ENCODE measurements at places on chromosomes 6 and 20.

- no peak for DNase-seq
- H3K27me3 ChIP-seq, result peaks cover 1% of the 10 kb centered on the region
- H3K4me1 ChIP-seq, result no peaks in the 10 kb centered on the region
- no peak within 1 kb of the TSS for H3K4me3 ChIP-seq
Observed at GRCh38 chr6:127900935-127901334, at the start of gene THEMIS. TSS of gene THEMIS (minus strand) at chr6:127901058. CDS start at chr6:127900932, 126 bp downstream.

DNA sequence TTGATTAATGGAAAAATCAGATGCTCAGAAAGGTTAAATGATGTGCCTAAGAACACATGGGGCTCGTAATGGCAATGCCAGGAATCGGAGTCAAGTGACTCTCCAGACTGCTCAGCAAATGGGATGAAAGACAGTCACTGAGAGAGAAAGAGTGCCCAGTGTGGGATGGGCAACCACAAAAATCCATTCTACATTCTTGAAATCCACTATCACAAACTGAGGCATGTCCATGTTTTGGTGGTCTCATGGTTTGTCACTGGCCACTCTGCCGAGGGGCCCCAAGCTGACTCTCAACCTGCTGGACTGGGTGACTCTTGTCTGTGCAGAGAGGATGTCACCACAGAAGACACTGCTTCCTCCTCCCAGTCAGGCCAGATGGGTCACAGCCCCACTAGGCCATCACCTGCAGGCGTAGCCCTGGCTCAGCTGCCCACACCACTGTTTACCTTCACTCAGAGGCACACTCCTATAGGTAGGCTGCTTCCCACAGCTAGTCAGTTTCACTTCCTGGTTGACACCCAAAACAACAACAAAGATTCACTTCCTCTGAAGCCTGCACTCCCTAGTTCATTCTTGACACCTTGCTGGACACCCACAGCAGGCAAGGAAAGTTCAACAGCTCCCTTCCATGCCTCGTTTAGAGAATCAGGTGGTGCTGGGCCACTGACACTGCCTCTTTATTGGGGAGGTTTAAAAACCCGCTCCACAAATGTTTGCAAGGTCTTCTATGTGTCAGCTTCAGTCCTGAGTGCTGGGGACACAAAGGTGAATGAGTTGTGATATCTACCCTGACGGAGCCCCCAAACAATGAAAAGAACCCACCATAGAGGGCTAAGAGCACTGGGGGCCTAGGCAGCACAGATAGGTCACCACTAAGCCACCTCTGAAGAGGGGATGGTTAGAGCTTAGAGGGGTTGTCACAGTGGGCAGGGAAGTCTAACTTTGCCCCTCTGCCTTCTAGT is 21.7 kb downstream of the MAP1LC3A start:
- peaks cover 28% of the 10 kb centered on the region for H3K4me1 ChIP-seq
- no peak overlapping the region for H3K4me3 ChIP-seq
- peak overlapping the region; percentile 59 for H3K27ac ChIP-seq
- no peak for DNase-seq
- H3K27me3 ChIP-seq, result no peaks in the 10 kb centered on the region

DNA sequence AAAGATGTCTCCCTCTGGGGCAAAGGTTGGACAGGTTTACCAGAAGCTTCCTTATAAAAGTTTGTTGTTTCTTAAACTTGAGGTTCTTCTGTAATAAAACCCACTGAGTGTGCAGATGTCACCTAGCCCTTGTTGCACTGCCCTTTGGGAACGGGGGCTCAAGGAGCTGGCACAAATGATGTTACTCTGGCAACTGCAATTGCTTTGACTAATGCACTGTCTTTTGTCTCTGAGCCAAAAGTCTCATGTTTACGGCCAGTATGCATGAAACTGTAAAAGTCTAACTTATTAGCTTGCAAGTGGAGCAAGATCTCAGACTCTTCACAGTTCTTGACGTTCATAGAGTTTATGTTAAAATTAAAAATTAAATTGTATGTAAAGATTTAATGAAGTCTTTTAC is 655.7 kb downstream of the EPHA7 start:
- no peaks in the 10 kb centered on the region for H3K36me3 ChIP-seq
- no peak for DNase-seq
- peaks cover 20% of the 10 kb centered on the region for H3K4me1 ChIP-seq
- H3K4me3 ChIP-seq, result no peak overlapping the region
- H3K27me3 ChIP-seq, result no peaks in the 10 kb centered on the region
- no peak overlapping the region for H3K27ac ChIP-seq

DNA sequence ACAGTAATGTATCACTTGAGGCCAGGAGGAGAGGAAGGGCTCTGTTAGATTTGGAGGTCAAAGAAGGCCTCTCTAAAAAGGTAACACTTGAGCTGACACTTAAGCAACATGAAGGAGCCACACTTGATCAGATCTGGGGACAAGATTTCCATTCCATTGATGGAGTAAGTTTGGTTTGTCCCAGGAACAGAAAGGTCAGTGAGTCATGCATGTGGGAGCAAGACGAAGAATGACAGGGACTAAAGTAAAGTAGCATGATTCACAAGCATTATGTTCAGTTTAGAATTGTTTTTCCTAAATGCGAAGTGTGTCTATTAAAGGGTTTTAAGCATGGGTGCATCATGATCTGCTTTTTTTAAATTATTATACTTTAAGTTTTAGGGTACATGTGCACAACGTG is 47.4 kb downstream of the COL21A1 start:
- H3K4me1 ChIP-seq, result peaks cover 12% of the 10 kb centered on the region
- peaks cover 13% of the 10 kb centered on the region for H3K36me3 ChIP-seq
- no peak overlapping the region for H3K4me3 ChIP-seq
- H3K27me3 ChIP-seq, result no peaks in the 10 kb centered on the region
- no peak overlapping the region for H3K27ac ChIP-seq
- no peak for DNase-seq

GRCh38 chr6:46216879-46217278 is 46.1 kb upstream of the ENPP5 start:
- no peak overlapping the region for H3K27ac ChIP-seq
- no peak for DNase-seq
- H3K4me3 ChIP-seq, result no peak overlapping the region
- no peaks in the 10 kb centered on the region for H3K27me3 ChIP-seq

GRCh38 chr20:63183422-63184146 is 32.3 kb downstream of the YTHDF1 start:
- H3K27ac ChIP-seq, result no peak overlapping the region
- H3K36me3 ChIP-seq, result no peaks in the 10 kb centered on the region
- no peak for DNase-seq
- H3K4me1 ChIP-seq, result peaks cover 4% of the 10 kb centered on the region
- peaks cover 60% of the 10 kb centered on the region for H3K27me3 ChIP-seq
- H3K4me3 ChIP-seq, result no peak overlapping the region

- DNase-seq, result no peak
- no peaks in the 10 kb centered on the region for H3K27me3 ChIP-seq
- H3K36me3 ChIP-seq, result peaks cover 55% of the 10 kb centered on the region
- H3K4me3 ChIP-seq, result no peak overlapping the region
- no peaks in the 10 kb centered on the region for H3K4me1 ChIP-seq
- H3K27ac ChIP-seq, result no peak overlapping the region
Observed at GRCh38 chr20:47295921-47296426, 60.5 kb downstream of the ZMYND8 start.

DNA sequence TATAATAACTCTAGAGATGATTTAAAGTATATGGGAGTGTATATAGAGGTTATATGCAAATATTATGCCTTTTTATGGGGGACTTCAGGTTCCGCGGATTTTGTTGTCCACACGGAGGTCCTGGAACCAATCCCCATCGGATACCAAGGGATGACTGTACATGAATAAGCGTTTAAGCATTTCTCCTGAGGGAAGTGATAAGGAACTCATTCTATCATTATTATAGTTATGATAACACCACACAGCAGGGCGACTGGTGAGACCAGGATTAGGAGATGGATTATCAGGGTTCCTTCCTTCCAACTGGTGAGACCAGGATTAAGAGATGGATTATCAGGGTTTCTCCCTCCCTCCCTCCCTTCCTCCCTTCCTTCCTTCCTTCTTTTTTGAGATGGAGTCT is 6.6 kb downstream of the ECI2 start:
- no peak overlapping the region for H3K27ac ChIP-seq
- H3K36me3 ChIP-seq, result peaks cover 49% of the 10 kb centered on the region
- H3K27me3 ChIP-seq, result no peaks in the 10 kb centered on the region
- DNase-seq, result no peak
- H3K4me1 ChIP-seq, result peaks cover 24% of the 10 kb centered on the region

DNA sequence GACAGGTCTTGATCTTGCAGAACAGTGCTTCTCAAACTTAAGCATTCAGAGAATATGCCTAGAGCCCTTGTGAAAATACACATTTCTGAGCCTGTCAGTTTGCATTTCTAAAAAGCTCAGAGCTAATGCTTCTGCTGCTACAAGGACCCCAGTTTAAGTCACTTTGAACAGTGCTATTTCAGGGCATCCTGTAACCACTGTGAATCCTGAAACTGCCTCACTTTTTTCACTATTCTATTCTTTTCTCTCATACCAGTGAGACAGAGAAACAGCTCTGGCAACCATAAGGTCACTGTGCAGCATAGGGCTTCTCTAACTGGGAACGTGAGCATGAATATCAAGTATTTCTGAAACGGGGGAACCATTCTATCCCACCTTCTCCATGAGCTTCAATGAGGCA is 51.2 kb downstream of the LGSN start:
- H3K27me3 ChIP-seq, result no peaks in the 10 kb centered on the region
- H3K27ac ChIP-seq, result no peak overlapping the region
- peaks cover 16% of the 10 kb centered on the region for H3K4me1 ChIP-seq
- no peaks in the 10 kb centered on the region for H3K36me3 ChIP-seq
- H3K4me3 ChIP-seq, result no peak overlapping the region
- DNase-seq, result no peak

- H3K36me3 ChIP-seq, result no peaks in the 10 kb centered on the region
- no peak for DNase-seq
- H3K27me3 ChIP-seq, result no peaks in the 10 kb centered on the region
- H3K27ac ChIP-seq, result no peak overlapping the region
Observed at GRCh38 chr20:59645761-59646171, 41.4 kb downstream of the PHACTR3 start.
